ENCODE measurements at places on chromosomes 7 and 10.

DNA sequence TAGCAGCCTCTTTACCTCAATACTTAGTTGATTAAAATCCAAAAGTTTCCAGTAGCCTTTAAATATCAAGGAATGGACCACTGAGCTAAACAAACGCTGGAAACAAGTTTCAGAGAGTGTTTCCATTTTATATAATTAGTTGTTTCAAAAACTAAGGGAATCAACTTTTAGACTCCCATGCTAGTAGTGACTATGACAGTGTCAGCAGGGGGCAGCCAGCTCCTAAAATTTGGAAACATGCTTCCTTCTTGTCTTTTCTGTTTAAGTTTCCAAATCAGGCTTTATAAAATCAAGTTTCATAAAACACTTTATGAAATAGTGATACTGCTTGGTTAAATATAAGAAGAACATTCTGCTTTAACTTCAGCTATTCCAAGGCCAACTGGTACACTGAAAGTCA, 138.2 kb upstream of the TMEM229A start:
- no peak for DNase-seq

- no peak for DNase-seq
Observed at GRCh38 chr10:62573929-62574328, 199.8 kb downstream of the ZNF365 start.

GRCh38 chr7:47502240-47502877, 79.6 kb downstream of the TNS3 start:
- DNase-seq = no peak

- DNase-seq = no peak
Observed at GRCh38 chr10:86043236-86043635, 323.4 kb downstream of the GRID1 start.

GRCh38 chr10:86918022-86918471, 39.4 kb downstream of the MMRN2 start:
- no peak for DNase-seq

DNA sequence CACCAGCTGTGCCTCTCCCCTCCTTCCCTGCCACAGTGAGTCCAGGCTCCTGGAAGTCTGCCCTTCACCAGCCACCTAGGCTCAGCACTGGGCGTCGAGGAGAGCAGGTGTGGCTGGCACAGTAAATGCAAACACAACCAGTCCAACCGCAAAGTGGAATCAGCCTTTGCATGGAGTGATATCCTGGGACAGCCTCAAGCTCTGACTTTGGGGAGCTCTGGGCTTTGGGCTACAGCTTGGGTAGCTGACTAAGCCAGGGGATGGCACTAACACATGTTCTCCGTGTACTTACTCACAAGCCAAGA, 312.4 kb downstream of the KCNMA1 start:
- DNase-seq = no peak

GRCh38 chr7:24325708-24326107, 41.7 kb downstream of the NPY start:
- DNase-seq = no peak

- DNase-seq = no peak
Observed at GRCh38 chr7:100693312-100694097, 545 bp downstream of the GIGYF1 start.

DNA sequence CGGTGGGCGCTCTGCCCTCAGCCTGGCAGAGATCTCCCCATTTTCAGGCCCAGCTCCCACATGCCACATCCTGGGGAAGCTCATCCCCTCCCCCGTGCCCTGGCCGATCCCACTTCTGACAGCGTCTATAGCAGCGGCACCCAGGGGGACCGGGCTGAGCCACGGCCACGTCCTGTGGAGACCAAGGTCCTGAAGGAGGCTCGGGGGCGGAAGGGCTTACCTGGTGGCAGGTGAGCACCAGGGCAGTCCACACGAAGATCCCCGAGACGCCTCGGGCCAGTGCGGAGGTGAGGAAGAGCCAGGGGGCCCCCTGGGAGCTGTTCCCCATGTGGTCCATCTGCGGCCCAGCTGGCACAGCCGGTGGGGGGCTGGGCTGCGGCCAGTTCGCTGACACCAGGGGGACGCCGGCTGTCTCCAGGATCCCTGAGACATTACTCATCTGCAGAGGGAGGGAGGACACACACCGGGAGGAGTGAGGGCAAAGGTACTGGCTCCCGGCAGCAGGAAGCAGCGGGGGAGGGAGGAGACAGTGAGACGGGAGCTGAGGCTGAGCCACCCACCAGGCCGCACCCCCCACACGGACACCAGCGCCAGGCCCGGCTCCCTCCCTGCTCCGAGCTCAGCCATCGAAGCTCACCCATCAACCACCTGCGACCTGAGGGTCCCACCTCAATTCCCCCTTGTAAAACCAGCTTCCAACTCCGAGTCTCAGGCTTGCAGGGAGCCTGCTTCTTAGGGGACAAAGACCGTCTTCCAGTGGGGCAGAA, 776 bp downstream of the TMEM184A start:
- no peak for DNase-seq

DNA sequence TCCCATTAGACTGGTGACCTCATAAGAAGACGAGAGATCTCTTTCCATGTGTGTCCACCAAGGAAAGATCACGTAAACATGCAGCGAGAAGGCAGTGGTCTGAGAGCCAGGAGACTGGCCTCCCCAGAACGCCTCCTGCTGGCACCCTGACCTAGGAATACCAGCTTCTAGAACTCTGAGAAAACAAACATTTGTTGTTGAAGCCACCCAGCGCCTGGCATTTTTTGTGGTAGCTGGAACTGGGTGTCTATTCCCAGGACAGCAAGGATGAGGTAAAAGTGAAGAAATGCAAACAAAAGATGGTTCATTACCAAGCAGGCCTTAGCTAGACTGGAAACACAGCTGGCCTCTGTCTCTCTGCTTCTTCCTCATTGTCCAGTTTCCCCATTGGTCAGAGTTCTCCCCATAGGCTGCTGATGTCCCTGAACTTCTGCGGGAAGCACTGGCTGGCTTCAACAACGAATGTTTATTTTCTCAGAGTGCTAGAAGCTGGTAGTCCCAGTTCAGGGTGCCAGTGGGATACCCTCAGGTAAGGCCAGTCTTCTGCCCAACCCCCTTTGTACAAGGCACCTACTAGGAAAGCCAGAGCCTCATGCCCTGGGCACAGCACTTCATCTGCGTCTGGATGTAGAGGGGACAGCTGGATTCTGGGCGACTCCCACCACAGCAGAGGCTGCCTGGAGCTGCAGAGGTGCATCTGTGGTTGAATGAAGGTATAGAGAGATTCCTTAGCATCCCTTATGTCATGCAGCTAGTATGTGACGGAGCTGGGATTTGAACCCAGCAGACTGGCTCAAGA, 304.9 kb downstream of the TCERG1L start:
- DNase-seq = no peak

DNA sequence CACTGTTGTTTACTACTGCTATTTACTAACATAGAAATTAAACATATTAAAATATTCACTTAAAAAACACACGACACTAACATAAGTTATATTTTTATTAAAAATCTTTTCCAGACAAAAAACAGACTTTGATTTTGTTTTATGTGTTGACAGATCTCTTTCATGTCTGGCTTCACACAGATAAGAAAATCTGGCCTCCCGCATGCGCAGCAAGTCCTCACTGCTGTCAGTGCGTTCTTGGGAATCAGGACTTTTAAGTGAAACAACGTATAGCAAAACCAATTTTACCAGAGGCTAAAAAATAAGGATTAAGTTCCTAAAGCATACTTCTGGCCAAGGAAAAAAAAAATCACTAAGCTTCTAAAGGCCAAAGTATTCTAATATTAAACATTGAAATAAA, 1.2 kb upstream of the IDI1 start:
- no peak for DNase-seq

GRCh38 chr10:47140761-47141348, 159.1 kb upstream of the GDF10 start:
- no peak for DNase-seq

DNA sequence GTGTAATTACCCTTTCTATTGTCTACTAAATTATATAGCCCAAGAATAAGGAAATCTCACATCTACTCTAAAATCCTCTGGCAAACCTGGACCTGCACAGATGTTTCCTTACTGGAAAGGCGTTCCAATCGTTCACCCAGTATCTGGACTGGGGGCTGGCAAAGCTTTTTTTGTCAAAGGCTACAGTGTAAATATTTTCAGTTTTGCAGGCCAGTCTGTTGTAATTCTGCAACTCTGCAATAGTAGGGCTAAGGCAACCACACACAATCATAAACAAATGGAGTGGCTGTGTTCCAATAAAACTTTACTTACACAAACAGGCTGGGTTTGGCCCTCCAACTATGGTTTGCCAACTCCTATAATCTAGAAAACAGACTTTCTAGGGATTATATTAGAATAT, 56.2 kb downstream of the GLI3 start:
- no peak for DNase-seq
